Stimulated activated CD8-positive, alpha-beta memory T cell treated with anti-CD3 and anti-CD28 coated beads, Interleukin-2, amount 100 ng/mL, for 1 hour (primary cell): ENCODE measurements at places on chromosomes 16 and 17.

- DNase-seq: peak; percentile 26
These were observed 113.2 kb downstream of the PRKCB start for GRCh38 chr16:23948949-23949411.

GRCh38 chr17:57557834-57558681, 187.0 kb downstream of the CCDC182 start:
- no peak for DNase-seq

DNA sequence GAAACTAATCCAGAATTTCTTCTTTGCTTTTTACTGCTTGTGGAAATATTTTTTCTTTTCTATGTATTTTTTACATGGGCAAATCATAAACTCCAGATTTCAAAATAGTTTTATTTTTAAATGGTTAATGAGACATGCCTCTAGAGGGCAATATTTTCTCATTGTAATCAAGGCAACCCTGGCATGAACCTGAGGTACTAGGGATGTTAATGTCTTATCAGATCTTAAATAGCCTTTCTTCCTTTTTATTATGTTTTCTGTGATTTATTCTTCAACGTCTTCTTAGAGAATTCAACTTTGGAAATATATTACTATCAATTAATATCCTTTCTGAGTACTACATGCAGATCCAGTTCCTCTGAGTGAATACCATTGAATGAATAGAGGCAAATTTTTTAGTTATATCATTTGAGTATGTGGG, 324.7 kb downstream of the BCAS3 start:
- DNase-seq: no peak

DNA sequence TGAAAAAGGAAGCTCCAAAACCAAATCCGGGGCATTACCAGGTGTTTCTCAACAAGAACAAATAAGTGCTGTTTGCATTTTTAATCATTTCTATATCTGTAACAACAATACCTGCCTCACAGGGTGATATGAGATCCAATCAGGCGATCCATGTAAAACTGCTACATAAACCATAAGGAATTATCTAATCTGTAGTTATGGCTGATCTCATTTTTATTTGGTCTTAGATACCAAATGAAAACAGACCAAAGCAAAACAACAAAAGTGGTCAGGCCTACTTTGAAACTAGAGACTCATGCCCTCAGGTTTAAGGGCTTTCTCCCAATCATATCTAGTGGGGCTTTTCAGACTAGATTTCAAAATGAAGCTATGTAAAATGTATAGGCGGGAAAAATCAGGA, 28.3 kb downstream of the XPO6 start:
- no peak for DNase-seq

DNA sequence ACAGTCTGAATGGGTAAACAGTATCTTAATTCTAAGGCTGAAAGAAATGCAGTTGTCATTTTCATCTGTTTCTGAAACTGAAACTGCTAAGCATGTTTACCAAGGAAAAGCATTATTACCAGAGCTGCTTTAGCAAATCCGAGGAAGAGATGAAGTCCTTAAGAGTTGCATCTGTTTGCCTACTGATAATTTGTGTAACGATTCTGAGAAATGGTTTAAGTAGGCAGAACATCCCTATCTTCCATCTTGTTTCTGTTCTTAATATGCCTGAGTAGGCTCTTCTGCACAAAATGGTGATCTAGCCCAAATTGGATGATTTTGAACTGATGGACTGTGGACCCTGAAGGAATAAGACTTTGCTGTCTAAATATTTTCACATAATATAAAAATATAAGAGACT, 34.9 kb downstream of the NUP93 start:
- no peak for DNase-seq

DNA sequence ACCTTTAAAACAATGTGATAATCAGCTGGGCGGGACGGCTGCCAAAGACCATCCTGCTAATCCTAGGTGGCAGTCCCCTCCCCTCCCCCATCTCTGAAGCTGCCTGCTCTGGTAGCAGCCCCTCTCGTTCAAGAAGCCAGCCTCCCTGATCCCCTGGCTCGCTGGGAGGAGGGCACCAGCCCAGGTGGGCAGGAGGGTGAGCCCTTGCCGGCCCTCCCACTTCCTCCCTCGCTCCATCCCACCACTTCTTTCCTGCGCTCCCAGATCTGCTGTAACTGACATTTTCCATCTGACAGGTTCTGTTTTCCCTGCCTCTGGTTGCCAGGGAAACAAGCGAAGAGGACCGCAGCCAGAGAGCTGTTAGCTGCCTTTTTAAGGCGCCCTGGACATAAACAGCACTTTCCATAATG, 155.7 kb upstream of the TNRC6C start:
- DNase-seq: no peak

DNA sequence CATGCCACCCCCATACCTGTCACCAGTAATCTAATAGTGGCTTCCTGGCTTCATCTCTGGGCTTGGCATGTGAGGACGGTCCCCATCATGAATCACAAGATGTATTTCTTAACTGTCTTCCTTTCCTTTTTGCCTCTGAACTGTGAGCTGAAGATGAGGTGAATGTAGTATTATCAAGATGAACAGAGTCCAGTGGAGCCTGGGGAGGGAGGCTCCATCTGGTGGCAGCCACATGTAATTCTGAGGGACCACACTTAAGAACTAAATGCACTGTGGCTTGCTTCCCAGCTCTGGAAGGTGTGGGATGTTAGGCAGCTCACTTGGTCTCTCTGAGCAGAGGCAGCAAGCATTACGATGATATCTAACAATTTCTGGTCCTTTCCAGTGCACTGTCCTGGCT, 354.9 kb upstream of the ASIC2 start:
- DNase-seq: no peak

DNA sequence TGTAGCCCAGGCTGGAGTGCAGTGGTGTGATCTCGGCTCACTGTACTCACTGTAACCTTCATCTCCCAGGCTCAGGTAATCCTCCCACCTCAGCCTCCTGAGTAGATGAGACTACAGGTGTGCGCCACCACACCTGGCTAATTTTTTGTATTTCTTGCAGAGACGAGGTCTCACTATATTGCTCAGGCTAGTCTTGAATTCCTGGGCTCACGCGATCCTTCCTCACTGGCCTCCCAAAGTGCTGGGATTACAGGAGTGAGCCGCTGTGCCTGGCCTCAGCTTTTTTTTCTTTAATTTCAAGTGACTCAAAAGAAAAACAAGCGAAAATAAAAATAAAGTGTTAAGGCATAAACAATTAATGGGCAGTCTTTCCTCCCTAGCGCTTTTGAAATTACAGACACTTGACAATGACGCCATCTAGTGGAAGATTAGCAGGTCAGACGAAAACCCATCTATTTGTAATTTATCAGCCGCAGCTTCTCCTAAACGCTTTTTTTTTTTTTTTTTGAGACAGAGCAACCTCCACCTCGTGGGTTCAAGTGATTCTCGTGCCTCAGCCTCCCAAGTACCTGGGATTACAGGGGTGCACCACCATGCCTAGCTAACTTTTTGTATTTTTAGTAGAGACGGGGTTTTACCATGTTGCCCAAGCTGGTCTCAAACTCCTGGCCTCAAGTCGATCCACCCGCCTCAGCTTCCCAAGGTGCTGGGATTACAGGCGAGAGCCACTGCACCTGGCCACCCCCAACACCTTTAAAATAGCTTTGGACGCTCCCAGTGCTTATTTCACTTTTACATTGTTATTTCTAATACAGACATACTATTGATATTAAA, 28.1 kb upstream of the PECAM1 start:
- DNase-seq: no peak

DNA sequence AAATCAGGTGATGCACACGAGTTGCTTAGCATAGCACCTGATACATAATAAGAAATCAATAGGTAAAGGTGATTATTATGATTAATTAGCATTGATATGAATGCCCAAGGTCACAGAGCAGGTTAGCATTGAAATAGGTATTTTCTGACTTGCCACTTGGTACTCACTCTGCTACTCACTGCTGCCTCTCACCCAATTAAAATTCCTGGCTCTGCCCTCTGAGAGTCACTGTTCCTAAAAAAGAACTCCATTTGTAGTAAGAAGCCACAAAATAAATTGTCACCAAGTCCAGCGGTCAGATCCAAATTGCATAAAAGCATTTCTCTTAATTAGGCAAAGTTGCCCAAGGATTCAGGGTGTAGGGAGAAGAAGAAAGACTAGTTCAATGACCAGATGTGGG, 8.9 kb upstream of the GRIN2A start:
- DNase-seq: no peak

GRCh38 chr17:70168044-70168976, 1.0 kb upstream of the KCNJ2 start:
- DNase-seq: no peak

GRCh38 chr17:15930426-15930825, 14.5 kb upstream of the ADORA2B start:
- DNase-seq: no peak

GRCh38 chr16:83913245-83913633, 14.3 kb downstream of the MLYCD start:
- no peak for DNase-seq
